ENCODE measurements at places on chromosomes 12 and 14. TPM values are rescaled to one million over a fixed set of nuclear protein-coding genes. Genes with fewer than 3 reads are reported as not detected.

KRT3 gene
- total RNA-seq = not detected

CSAD gene
- 7.3 TPM for total RNA-seq

AHNAK2 gene
- total RNA-seq = under 0.01 TPM

C2CD5 gene
- 12.7 TPM for total RNA-seq

OAS1 gene
- total RNA-seq = 24.5 TPM

OAS2 gene
- 34.7 TPM for total RNA-seq

ZFHX2 gene
- 0.81 TPM for total RNA-seq

DNA sequence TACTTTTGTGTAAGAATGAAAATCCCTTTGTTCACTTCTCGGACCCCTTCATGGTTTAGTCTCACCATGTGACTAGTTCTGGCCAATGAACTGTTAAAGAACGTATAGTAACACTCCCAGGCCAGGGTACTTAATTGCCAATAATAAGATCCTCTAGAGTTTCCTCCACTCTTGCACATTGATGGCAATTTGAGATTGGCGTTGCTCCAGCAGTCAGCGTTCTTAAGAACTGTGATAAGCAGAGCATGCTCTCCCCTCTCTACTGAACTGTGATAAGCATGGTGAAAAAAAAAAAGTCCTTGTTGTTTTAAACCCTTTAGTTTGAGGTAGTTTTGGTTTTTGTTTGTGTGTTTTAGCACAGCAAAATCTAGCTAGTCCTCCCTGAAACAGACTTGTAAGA, 854.5 kb downstream of the SLC6A15 start:
- no peak for DNase-seq

DNA sequence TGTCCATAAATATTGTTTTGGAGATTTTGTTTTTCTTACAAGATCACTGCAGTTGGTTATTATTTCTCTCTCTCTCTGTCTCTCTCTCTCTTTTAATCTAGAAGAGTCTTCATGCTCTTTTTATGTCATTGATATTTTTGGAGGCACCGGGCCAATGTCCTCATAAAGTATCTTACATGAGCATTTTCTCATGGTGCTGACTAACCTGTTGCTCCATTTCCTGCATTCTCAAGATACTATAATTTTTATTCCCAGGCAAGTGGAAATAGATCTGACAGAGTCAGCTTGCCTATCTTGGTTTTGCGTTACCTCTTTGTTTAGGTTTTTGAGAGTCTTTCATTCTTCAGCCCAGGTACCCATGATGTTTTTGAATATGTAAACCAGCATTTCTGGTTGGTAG, 938.8 kb upstream of the FBXO33 start:
- DNase-seq = no peak

DNA sequence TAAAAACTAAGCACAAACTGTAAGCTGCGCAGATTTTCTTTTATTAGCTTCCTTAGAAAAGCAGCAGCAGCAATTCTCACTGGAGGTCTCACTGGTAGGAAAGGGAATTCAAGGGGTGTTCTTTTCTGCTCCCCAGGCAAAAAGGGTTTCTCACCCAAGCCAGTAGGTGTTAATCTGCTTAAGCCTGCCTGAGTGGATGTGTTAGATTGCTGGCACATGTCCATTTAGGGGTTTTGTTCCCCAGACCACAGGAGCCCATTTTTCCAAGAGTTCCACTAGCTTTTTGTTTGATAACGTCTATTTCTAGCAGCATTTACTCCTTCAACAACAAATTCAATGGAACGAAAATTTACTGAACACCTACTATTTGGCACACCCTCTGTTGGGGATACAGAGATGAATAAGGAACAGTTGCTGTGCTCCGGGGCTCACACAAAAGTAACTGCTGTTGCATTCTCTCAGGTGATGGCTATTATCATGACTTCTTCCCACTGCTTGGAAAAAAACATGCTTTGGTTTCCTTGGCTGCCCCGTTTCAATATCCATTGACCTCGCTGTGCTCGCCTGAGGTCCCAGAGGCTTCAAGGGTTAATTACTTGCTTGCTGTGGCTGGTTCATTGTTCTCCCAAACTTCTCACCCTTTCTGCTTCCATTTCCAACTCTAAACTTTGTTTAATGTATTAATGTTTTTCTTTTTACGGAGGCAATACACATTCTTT, 31.1 kb upstream of the RIC8B start:
- no peak for DNase-seq

- DNase-seq = no peak
These were observed 100.2 kb downstream of the RIMBP2 start for GRCh38 chr12:130615861-130616345.

GRCh38 chr12:544941-545635, 85.3 kb downstream of the B4GALNT3 start:
- DNase-seq = no peak

- DNase-seq = no peak
These were observed 37.6 kb downstream of the PLEKHG7 start for GRCh38 chr12:92740411-92740810.

DNA sequence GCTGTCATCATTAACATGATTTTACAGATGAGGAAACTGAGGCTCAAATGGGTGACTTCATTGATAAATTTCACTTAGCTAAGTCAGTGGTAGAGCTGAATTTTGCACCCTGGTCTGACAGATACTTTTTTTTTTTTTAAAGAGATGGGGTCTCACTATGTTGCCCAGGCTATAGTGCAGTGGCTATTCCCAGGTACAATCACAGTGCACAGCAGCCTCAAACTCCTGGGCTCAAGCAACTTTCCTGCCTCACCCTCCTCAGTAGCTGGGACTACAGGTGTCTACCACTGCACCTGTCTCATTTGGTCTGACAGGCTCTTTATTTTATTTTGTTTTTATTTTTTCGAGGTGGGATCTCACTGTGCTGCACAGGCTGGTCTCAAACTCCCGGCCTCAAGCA, 24.2 kb upstream of the CORO1C start:
- DNase-seq = no peak

GRCh38 chr12:49413010-49413409, 45.7 kb downstream of the SPATS2 start:
- DNase-seq = no peak

DNA sequence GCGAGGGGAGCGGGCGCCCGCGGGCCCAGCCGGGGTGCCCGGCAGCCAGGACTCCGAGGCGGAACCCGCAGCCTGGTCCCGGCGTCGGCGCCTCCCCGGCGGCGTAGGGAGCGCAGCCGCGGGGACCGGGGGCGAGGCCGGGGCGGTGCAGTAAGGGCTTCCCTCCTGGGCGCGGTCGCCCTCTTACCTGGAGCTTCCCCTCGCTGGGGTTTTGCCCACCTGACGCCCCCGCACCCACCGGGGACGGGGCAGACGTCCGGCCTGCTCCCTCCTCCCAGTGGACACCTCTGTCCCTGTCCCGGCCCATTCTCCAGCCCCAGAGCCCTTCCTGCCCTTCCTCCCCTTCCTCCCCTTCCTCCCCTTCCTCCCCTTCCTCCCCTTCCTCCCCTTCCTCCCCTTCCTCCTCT, 413 bp upstream of the TUBA1C start:
- DNase-seq = peak; percentile 28

- DNase-seq = no peak
These were observed 2.4 kb upstream of the OR4K5 start for GRCh38 chr14:19917955-19918518.

- no peak for DNase-seq
These were observed 624.9 kb upstream of the FOXG1 start for GRCh38 chr14:28141662-28142061.

DNA sequence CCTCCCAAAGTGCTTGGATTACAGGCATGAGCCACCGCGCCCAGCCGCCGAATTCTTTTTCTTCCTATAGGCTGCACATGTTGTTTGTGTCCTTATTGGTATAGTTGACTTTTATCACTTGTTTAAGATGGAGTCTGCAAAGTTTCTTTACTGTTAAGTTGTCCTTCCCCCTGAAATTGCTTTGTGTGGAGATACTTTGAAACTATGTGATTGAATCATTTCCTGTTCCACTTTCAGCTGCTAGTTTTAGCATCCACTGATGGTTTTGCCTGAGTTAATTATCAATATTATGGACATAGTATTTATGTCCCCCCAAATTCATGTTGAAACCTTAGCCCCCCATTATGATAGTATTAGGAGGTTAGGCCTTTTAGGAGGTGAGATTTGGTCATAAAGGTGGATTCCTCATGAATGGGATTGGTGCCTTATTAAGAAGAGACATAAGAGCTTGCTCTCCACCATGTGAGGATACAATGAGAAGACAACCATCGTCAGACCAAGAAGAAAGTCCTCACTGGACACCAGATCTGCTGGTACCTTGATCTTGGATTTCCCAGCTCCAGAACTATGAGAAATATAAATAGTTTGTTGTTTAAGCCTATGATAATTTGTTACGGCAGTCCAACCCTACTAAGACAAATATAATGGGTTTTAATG, 34.9 kb downstream of the PPHLN1 start:
- DNase-seq = no peak

DNA sequence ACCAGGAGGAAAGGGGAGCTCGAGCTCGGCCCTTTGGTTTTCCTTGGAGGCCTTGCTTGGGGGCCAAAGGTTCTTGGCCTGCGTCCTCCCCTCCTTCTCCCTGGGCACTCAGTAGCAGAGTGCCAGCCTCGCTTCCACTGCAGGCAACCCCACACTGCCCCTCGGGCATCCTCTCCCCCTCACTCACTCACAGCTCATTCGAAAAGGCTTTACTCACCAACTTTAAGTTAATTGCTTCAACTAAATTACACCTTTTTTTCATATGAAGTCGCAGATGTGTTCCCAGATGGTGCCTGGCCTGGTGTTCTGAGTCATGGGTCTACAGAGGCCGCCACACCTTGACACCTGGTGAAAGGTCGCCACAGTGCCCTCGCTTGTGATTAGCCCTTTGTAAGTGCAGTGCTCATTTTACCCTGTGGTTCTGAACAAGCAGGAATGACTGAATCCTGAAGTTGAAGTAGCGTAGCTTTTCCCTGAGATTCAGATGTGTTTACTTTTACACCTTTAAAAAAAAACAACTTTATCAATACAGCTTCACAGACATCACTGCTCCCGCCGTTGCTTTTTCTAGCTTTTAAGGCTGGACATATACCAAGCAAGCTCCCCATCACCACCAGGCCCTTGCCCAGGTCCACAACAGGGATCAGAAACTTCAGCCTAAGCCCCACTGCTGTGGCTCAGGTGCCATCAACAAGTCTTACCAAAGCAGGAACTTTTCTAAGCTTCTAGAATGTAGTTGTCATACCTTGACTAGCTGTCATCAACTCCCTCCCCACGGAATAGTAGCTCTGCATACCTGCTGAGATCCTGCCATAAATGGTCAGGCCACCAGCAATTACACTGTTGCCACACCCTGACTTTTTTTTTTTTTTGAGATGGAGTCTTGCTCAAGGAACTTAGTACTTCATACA, 20.3 kb upstream of the ADIPOR2 start:
- no peak for DNase-seq

DNA sequence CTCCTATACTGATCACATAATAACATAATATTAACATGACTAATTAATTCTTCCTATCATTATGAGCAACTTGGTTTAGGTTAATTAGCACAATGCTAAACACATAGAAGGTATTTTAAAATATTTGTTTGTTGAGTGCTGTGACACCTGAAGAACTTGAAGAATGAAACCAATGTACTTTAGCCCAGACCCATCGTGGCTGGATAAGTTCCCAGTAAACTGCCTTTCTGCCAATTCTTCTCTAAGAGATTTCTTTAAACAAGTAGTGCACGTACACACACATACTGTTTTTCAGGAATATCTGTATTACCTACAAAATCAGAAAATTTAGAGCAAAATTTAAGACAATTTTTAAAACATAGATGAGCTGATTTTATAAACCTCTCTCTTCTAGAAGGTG, 207.4 kb upstream of the SSTR1 start:
- no peak for DNase-seq

Measured in hematopoietic multipotent progenitor cell (in vitro differentiated cells).